PC-3 (cell line): ENCODE measurements at places on chromosomes 2 and 18.

- no peaks in the 10 kb centered on the region for H3K4me1 ChIP-seq
- no peak for DNase-seq
- H3K27ac ChIP-seq: no peak overlapping the region
- H3K36me3 ChIP-seq: peaks cover 5% of the 10 kb centered on the region; the same call in 1 of the 2 replicates
- H3K4me3 ChIP-seq: no peak overlapping the region
These were observed 103.3 kb downstream of the POLR1A start for GRCh38 chr2:86002375-86002774.

DNA sequence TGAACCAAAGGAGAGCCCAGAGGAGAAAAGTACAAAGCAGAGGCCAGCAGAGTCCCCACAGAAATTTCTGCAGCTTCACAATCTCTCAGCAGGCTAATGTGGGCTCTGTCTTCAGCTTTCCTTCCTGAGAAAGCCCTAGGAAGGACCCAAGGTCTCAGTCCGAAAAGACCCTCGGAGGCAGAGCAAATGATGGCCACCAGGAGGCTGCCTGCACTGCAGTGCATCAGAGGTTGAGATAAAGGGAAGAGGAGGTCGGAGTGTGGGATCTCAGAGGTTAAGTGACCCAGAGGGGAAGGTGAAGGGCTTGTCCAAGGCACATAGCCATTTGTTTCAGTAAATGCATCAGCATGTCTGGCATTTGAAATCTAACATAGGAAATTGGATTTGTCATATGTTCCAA is 299.1 kb upstream of the SLC14A2 start:
- H3K27me3 ChIP-seq: no peaks in the 10 kb centered on the region
- no peak overlapping the region for H3K27ac ChIP-seq
- no peak overlapping the region for H3K4me3 ChIP-seq
- DNase-seq: no peak
- no peaks in the 10 kb centered on the region for H3K36me3 ChIP-seq

- no peaks in the 10 kb centered on the region for H3K36me3 ChIP-seq
- H3K27me3 ChIP-seq: peaks cover 8% of the 10 kb centered on the region
- no peak for DNase-seq
- H3K4me1 ChIP-seq: no peaks in the 10 kb centered on the region
These were observed 48.5 kb upstream of the ALKAL2 start for GRCh38 chr2:336360-336759.

DNA sequence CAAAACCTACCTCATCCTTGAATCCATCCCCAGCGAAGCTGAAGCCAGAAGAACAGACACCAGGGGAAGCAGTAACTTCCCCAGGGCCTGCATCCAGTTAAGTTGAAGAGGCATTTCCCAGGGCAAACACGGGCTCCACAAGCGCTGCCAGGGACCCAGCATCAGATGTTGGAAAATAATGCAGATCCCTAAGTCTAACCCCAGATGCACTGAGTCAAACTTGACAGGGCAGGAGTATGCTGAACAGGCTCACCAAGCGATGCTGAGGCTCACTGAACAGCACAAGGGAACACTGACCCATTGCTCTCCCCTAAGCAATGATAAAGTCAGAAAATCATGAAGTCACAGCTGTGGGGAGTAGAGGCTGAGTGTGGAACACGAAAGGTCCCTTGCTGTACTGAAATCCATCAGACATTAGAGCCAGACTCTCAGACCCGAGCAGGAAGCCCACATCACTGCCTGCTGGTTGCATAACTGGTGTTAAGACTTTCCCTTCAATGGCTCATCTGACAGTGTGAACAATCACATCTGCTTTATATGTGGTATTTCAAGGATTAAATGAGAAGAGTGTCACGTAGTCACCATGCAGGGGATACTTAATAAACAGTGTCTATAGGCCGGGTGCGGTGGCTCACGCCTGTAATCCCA is 36.2 kb downstream of the TNS1 start:
- no peak overlapping the region for H3K27ac ChIP-seq
- DNase-seq: no peak
- no peak overlapping the region for H3K4me3 ChIP-seq
- no peaks in the 10 kb centered on the region for H3K36me3 ChIP-seq
- H3K4me1 ChIP-seq: no peaks in the 10 kb centered on the region
- peaks cover 65% of the 10 kb centered on the region for H3K27me3 ChIP-seq

DNA sequence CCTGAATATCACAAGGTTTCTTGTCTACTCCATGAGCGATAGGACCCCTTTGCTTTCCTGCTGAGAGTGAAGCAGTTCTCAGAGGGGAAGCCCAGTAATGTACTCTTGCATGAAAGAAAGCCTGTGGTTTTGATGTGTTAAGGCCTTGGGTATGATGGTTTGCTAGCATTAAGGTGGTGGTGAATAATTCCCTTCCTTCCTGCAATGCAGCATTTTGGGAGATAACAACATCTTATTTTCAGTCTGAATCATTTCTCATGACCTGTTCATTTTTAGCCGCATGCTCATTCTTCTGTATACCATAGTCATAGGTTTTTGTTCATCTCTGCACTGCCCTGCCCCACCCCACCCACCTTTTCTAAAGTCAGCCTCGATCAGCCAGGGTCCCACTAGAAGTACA is 66.2 kb downstream of the HNMT start:
- no peak overlapping the region for H3K4me3 ChIP-seq
- peak; percentile 48 for DNase-seq
- no peaks in the 10 kb centered on the region for H3K27me3 ChIP-seq
- H3K4me1 ChIP-seq: no peaks in the 10 kb centered on the region; the same call in 1 of the 2 replicates

- H3K36me3 ChIP-seq: no peaks in the 10 kb centered on the region
- H3K27ac ChIP-seq: no peak overlapping the region
- DNase-seq: no peak
- no peaks in the 10 kb centered on the region for H3K27me3 ChIP-seq
- H3K4me3 ChIP-seq: no peak overlapping the region
These were observed 305.1 kb upstream of the GULP1 start for GRCh38 chr2:187986390-187987105.

DNA sequence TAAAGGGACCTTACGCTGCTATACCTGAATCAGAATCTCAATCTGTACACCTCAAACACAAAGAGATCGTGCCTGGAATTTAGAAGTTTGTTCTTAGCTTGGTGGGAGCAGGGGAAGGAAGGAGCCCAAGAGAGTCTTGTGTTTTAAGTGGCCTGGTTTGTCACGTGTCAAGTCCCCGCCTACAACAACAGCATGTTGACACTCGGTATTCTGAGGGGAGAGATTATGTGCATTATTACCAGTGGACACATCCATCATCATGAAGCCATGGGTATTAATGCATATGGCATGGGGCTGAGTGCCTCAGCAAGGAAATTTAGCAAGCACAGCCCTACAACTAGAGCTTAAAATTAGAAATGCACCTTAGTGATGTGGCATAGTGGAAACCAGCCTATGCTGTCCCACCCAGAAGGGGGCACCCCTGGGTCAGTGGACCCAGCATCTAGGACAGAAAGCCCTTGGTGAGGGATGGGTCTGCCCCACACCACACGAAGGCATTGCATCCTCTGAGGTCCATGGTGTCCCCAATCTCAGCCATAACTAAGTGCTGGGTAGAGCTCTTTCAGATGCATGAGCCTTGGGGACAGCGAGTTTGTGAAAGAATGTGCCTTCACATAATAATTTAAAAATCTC is 138.7 kb downstream of the MGAT5 start:
- no peaks in the 10 kb centered on the region for H3K27me3 ChIP-seq
- no peak overlapping the region for H3K4me3 ChIP-seq
- no peak for DNase-seq
- 0 out of 2 replicates have a peak overlapping the region, but pooled peaks have one; percentile 1 for H3K27ac ChIP-seq

DNA sequence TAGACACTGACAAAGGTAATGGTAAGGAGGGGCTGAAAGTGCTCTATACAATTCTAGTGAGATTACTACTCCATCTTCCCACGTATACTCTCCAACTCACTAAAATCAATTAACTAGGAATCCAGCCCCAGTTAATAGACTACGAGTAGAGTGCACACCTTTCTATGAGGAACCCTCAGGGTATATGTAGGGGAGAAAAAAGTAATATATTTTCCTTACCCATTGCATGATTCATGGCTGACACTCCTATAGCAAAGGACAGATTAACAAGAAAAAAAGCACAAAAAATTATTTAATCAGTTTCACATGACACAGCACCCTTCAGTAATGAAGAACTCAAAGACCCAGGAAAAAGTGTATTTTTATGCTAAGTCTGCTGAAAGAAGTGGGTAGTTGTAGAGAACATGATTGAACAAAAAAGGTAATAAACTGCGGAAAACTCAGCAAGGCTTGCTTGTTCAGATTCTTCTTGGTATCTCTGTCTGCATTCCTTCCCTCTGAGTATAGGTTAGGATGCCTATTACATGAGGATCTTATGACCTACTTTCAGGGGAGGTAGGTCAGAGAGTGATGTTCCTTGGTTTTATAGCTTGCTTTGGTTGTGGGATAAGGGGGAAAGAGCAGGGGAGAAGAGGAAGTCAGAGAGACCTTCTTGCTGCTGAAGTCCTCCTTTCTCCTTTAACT is 342.0 kb upstream of the DLGAP1 start:
- no peaks in the 10 kb centered on the region for H3K36me3 ChIP-seq
- no peaks in the 10 kb centered on the region for H3K4me1 ChIP-seq
- no peak for DNase-seq
- H3K27me3 ChIP-seq: no peaks in the 10 kb centered on the region

DNA sequence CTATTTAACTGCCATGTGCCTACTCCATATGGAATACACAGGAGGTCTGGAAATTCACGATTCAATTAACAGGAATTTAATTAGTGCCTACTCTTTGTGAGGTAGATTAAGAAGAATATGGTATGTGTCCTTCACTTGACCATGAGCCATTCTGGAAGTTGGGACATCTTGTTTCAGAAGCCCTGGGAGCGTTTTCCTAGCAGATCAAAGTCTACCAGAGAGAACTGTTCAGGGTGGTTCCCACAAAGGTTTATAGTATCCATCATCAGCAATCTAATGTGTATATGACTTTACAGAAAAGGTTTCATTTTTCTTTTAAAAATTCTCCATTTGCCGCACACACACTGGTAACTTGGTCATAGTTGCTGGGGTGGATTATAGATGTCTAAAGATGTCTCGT is 159.1 kb downstream of the LRRTM1 start:
- H3K27me3 ChIP-seq: no peaks in the 10 kb centered on the region
- DNase-seq: no peak
- H3K27ac ChIP-seq: no peak overlapping the region
- no peaks in the 10 kb centered on the region for H3K4me1 ChIP-seq
- H3K4me3 ChIP-seq: no peak overlapping the region

- H3K27me3 ChIP-seq: no peaks in the 10 kb centered on the region
- H3K36me3 ChIP-seq: no peaks in the 10 kb centered on the region
- DNase-seq: peak; percentile 57
- H3K4me1 ChIP-seq: peaks cover 33% of the 10 kb centered on the region
- peak overlapping the region; percentile 13; the same call in 1 of the 2 replicates for H3K4me3 ChIP-seq
- peak overlapping the region; percentile 97 for H3K27ac ChIP-seq
These were observed 213.7 kb downstream of the TRIB2 start for GRCh38 chr2:12930391-12930790.

GRCh38 chr2:38723173-38723572 is 28.0 kb downstream of the SRSF7 start:
- no peak overlapping the region for H3K4me3 ChIP-seq
- DNase-seq: no peak
- H3K27me3 ChIP-seq: no peaks in the 10 kb centered on the region
- H3K27ac ChIP-seq: no peak overlapping the region
- no peaks in the 10 kb centered on the region for H3K36me3 ChIP-seq

DNA sequence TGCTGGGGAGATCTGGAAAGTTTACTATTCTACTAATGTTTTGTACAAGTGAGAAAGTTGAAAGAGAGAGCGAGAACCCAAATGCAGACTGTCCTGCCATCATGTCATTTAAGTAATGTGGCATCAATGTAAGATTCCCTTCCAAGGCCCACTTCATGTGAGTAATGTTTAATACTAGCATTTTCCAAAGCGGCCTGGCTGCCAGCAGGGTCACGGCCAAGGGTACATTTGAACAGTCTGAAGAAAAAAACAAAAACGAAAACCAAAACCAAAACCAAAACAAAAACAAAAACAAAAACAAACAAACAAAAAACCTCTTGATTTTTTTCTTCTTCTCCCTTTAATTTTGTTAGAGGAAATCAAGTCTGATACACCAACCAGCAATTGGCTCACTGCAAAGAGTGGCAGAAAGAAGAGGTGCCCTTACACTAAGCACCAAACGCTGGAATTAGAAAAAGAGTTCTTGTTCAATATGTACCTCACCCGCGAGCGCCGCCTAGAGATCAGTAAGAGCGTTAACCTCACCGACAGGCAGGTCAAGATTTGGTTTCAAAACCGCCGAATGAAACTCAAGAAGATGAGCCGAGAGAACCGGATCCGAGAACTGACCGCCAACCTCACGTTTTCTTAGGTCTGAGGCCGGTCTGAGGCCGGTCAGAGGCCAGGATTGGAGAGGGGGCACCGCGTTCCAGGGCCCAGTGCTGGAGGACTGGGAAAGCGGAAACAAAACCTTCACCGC is 2.2 kb downstream of the HOXD10 start:
- no peaks in the 10 kb centered on the region for H3K4me1 ChIP-seq
- peaks cover 11% of the 10 kb centered on the region; the same call in 1 of the 2 replicates for H3K27me3 ChIP-seq
- no peak overlapping the region for H3K4me3 ChIP-seq
- DNase-seq: peak; percentile 54
- no peaks in the 10 kb centered on the region for H3K36me3 ChIP-seq
- no peak overlapping the region for H3K27ac ChIP-seq

GRCh38 chr2:200509235-200509611 is 645 bp downstream of the KCTD18 start:
- H3K27me3 ChIP-seq: no peaks in the 10 kb centered on the region
- DNase-seq: no peak
- H3K4me1 ChIP-seq: peaks cover 24% of the 10 kb centered on the region

GRCh38 chr2:177314722-177315264 is 50.3 kb upstream of the NFE2L2 start:
- H3K4me1 ChIP-seq: peaks cover 8% of the 10 kb centered on the region
- H3K36me3 ChIP-seq: no peaks in the 10 kb centered on the region
- H3K27ac ChIP-seq: no peak overlapping the region
- no peak overlapping the region for H3K4me3 ChIP-seq

DNA sequence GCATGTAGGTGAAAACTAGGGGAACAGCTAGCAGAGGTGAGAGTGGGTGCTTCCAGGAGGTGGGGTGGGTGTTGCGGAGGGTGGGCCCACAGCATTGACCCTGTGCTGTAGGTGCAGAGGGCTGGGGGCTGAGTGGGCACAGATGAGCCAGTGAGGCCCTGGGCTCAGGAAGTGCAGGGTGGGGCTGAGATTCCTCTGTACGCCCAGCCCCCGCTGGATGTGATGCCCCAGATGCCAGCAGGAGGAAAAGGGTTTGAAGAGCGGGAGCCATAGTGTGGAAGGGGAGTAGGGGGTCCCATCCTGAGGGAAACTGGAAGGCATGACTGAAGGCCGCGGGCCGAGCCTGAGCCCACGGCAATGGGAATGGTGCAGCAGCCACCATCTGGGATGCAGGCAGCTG is 14.1 kb upstream of the OTOS start:
- peaks cover 23% of the 10 kb centered on the region for H3K27me3 ChIP-seq
- no peak overlapping the region for H3K27ac ChIP-seq
- no peak overlapping the region for H3K4me3 ChIP-seq
- no peaks in the 10 kb centered on the region for H3K36me3 ChIP-seq

- H3K27ac ChIP-seq: no peak overlapping the region
- no peak for DNase-seq
- no peaks in the 10 kb centered on the region for H3K36me3 ChIP-seq
- H3K4me3 ChIP-seq: no peak overlapping the region
- no peaks in the 10 kb centered on the region for H3K4me1 ChIP-seq
These were observed 293.2 kb upstream of the DCC start for GRCh38 chr18:52046842-52047241.
